ENCODE measurements at places on chromosomes 6 and 20.

- DNase-seq = no peak
Measured at GRCh38 chr6:15927531-15928225, 201.2 kb upstream of the MYLIP start.

- peak; percentile 66 for DNase-seq
Measured at GRCh38 chr6:1325461-1326309, 13.8 kb downstream of the FOXQ1 start.

- no peak for DNase-seq
Measured at GRCh38 chr20:36130390-36130789, 24.1 kb upstream of the EPB41L1 start.

- no peak for DNase-seq
Measured at GRCh38 chr6:169689287-169689686, 12.5 kb downstream of the WDR27 start.

DNA sequence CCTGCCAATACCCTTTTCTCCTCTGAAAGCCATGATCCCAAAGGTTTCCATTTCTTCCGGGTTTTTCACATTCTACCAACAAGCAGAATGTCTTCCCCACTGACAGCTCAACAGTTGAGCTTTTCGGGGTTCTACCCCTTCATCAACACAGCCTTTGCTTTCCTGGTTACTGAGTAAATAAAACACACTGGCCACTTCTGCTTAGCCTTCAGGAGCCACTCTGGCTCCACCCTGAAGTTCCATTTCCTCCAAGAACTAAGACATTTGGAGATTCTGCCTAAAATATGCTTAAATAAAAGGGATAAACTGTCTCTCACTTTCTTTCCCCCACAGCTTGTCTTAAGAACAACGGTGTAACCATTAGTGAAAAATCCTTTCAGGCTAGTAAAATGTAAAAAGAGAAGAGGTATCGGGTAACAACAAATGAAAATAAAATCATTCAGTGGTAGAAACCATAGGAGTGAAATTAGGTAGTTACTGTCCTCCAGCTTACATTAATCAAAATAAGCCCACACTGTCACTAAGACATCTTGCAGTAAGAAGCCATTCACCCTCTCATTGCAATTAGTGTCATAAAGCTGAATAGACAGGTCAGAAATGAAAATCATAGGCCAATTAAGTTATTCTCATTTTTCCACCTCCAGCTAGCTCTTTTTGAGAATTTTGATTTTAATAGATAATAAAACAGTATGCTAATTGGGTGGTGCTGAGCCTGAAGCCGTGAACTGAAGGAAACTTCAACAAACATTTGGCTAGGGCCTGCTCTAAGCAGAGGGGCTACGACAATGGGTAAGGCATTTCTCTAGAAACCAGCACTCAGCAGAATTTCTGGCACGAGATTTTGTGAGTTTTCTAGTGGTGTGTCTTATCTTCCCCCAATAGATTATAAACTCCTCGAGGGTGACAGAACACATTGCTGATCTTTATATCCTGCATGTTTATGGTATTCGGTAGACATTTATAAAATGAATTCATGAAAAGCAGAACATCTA is 194.2 kb downstream of the KHDC1L start:
- no peak for DNase-seq

- DNase-seq = no peak
Measured at GRCh38 chr20:53652090-53652858, 58.6 kb upstream of the ZNF217 start.

- no peak for DNase-seq
Measured at GRCh38 chr6:136306466-136306865, 16.8 kb upstream of the BCLAF1 start.

DNA sequence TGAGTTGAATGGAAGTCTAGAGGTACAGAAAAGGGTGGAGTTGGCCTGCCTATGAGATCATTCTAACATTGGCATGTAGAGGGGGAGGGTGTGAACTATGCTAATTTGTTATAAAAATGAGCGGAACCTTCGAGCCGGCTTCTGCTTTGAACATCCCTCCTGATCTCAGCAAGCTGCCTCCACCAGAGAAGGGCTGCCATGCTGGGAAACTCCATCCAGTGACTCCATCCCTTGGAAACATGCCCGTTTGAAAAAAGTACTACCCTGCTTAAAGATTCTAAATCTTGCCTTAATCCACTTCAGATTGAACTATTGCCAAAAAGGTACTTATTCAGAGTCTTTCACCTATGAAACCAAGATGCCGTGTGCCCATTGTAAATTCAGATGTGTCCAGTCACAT is 43.6 kb upstream of the TMEM170B start:
- DNase-seq = no peak

DNA sequence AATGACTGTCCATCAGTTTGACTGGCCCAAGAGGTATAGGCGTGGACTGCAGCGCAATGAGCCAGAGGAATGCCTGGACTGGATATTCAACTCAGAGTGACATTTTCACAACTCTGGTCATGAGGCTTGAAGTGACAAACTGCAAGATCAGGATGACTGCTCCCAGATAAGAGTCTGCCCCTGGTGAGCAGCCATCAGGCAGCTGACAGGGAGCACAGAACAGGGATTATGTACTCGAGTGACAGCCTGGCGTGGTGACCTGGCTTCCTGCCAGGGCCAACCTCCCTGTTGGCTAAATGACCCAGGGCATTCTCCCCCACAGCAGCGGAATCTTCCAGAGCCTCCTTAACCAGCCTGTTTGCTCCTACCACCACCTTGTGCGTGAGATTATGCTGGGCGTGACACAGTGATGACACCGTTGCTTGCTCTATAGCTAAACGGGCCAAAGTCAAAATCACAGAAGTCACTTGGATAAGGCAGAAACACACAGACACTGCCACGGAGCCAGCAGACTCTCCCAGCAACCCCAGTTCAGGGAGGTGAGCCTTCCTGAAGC is 209.1 kb upstream of the JARID2 start:
- peak; percentile 67 for DNase-seq

- no peak for DNase-seq
Measured at GRCh38 chr6:28743271-28743789, 180.5 kb downstream of the TRIM27 start.

GRCh38 chr6:154942770-154943169 is 52.3 kb upstream of the TIAM2 start:
- no peak for DNase-seq

GRCh38 chr20:54062812-54063280 is 7.5 kb downstream of the BCAS1 start:
- DNase-seq = no peak

DNA sequence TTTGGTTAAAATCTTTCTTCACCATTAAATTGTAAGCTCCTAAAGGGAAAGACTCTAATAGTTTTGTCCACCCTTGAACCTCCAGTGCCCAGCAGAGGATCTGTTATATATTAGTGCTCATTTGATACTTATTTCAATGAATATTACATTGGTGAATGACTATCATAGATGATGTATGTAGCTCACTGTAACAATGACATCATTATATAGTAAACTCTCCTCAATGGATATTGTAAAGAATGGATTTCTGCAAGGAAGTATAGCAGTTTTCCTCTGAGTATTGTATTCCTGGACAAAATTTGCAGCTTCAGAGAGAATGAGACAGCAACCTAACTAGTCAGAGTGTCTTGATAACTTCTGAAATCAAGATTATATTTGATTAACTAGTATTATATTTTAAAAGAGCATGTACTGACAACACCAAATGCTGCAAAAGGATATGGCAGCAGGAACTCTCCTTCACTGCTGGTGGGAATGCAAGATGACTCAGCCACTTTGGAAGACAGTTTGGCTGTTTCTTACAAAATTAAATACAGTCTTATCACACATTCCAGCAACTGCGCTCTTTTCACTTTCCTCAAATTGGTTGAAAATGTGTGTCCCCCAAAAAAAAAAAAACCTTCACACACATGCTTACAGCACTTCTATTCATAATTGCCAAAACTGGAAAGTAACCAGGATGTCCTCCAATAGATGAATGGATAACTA is 189.8 kb upstream of the OPRM1 start:
- DNase-seq = no peak
